ENCODE measurements at places on chromosomes 6 and 20.

- DNase-seq, result no peak
Measured at GRCh38 chr20:19929481-19930145, 87.5 kb upstream of the NAA20 start.

GRCh38 chr20:49230561-49231133 lies 11.4 kb downstream of the DDX27 start:
- DNase-seq, result no peak

GRCh38 chr6:32164295-32164694 lies at the start of gene EGFL8:
EGFL8 (plus strand) TSS chr6:32164595; CDS start chr6:32166166, 1,571 bp downstream.
- no peak for DNase-seq

GRCh38 chr6:139449611-139450000 lies 75.2 kb upstream of the CITED2 start:
- no peak for DNase-seq

DNA sequence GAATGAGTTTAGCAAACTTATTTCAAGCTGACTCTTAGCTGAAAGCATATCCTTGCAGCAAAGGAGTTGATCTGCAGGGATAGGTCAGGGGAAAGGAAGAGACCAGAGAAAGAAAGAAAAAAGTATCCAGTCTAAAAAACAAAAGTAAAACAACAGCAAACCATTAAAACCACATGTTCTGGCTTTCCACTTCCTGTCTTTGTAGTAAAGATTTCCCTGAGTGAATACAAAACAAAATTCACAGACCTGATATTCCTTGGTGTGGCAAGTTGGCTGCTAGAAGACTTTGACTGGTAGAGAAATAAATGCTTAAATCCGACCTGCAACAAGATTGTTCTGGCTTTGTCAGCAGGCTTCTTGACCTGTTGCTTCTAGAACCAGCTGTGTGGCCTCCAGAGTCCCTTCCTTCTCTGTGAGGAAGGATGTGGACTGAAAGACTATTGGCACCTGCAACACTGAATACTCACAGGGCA lies 23.4 kb upstream of the MCM3 start:
- DNase-seq, result no peak

- no peak for DNase-seq
Measured at GRCh38 chr6:169379495-169380070, 125.9 kb upstream of the THBS2 start.

GRCh38 chr6:123805921-123806320 lies 2.3 kb downstream of the NKAIN2 start:
- no peak for DNase-seq

- no peak for DNase-seq
Measured at GRCh38 chr6:123338394-123338793, 298.4 kb downstream of the TRDN start.

DNA sequence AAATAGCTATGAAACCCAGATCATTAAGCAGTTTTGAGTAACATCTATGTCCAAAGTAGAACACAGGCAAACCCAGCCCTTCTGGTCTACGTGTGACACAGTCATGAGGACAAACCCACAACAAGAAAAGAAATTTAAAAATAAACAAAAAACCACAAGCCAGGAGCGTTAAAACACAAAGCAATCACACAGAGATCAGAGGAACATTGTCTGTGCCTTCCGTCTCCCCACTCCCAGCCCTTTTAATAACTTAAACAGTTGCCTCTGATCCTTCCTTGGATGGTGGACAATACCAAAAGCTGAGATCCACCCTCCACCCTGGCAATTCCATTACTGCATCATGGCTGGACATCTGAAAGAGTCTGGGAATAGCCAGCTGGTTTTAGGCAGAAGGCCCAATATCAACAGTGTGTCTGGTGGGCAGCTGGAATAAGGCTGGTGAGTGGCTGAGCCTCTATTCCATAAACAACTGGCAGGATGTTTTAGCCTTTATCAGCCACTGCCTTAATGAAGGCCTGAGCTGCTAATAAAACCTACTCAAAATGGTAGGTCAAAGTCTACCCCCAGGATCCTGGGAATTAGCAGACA lies 15.7 kb upstream of the LAMA4 start:
- DNase-seq, result no peak

GRCh38 chr6:112241820-112242429 lies 12.4 kb downstream of the LAMA4 start:
- DNase-seq, result no peak

GRCh38 chr6:103983860-103984259 lies 875.9 kb downstream of the HACE1 start:
- DNase-seq, result no peak

- DNase-seq, result no peak
Measured at GRCh38 chr6:143731789-143732188, 54.0 kb downstream of the PHACTR2 start.

All from GM12892 (cell line).